ENCODE measurements at places on chromosomes 11 and 22.

GRCh38 chr11:32316232-32316631, 119.1 kb downstream of the WT1 start:
- DNase-seq: no peak

DNA sequence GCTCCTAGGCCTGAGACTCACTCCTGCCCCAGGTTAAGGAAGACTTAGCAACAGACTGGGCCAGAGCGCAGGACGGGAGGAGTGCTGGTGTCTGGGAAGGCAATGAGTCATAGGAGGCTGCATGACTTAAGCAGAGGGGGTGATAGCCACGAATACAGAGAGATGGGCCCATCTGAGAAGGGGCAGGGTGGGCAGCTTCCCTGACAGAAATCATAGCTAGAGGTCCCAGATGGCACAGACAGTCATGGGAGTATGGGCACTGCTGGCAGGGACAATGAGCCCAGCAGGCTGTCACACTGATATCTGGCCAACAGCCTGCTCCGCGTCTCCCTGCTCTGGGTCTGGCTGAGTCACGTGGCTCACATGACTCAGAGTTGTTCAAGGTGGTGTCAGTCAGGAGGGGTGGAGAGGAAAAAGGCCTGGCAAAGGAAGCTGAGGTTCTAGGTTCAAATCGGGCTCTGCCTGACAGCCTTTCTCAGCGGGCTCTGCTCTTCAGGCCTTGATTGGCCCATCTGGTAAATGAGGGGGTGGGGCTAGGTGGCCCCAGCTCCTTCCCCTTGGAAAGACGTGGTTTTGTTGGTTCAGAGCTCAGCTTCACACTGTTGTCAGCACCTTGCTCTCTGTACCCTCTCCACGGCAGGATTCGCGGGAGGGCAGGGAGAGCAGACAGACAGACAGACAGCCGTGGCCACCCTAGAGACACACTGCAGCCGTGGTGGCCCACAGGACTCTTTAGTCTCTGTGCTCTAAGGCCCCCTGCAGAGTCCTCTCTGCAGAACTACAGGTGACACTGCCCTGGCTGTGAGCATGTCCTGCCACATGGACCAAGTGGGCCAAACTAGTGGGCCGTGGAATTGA, 47.8 kb downstream of the DBX1 start:
- DNase-seq: peak; percentile 81

- no peak for DNase-seq
Measured at GRCh38 chr11:123393312-123393927, 36.6 kb upstream of the GRAMD1B start.

- DNase-seq: no peak
Measured at GRCh38 chr11:12013781-12014180, 5.4 kb upstream of the DKK3 start.

DNA sequence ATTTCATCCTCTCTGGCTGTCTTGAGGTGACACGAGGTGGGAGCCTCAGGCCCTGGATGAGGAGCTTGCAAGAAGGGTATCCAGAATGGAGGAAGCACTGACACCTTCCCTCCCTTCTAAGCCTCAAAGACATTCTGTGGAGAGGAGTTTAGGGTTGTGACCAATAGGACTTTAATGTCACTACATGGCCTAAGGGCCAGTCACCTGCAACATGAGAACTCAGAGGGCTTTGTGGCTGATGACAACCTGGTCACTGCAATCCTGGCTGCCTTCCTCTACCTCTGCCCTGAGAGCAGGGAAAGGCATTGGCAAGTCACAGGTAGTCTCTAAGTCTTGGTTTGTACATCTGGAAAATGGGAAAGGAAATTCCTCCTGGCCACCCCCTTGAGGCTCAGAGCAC, 33.7 kb downstream of the PISD start:
- DNase-seq: no peak

DNA sequence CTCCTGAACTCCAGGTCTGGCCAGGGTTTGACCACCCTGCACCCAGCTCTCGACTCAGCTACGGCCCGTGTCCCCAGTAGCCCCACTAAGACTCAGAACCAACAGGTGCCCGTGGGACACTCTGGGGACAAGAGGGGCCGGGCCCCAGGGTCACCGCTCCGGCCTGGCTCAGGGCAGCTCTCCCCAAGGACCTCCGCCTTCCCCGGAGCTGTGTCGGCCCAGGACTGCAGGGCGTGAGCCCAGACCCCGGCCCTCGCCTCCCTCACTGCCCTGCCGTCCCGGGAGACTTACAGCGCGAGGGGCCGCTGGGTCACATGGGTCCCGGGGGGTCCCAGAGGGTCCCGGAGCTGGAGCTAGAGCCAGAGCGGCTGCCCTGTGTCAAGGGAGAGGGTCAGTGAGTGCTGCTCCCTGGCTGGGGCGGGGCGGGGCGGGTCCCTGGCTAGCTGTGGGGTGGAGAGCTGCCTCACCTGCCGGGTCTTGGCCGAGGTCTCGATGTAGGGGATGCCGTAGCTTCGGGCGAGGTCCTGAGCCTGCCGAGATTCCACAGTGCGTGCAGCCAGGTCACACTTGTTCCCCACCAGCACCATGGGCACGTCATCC, 2.3 kb downstream of the HRAS start:
- no peak for DNase-seq

DNA sequence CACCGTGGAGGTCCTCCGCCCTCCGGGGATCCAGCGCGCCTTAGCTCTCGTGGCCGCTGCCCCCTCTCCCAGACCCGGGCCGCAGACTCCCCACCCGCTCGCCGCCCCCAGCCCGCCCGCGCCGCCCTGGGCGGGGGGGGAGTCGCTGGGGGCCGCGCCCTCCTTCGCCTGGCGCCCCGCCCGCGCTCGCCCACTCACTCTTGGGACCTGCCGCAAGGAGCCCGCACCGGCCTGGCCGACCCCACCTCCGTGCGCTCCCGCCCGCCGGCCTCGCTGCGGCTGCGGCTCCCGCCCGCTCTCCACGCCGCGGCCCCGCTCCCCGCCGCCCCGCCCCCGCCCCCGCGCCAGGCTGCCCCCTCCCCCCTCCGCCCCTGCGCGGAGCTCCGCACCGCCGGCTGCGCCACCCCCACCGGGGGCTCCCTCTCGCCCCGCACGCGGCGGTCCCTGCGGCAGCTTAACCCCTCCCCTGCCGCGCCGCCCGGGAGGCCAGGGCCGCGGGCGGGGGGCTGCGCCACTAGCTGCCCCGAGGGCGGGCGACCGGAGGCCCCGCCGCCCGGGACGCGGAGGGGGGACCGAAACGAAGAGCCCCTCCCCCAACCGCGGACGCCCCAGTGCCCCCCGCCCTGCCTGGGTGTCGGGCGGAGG, 724 bp upstream of the RASGRP2 start:
- DNase-seq: no peak

DNA sequence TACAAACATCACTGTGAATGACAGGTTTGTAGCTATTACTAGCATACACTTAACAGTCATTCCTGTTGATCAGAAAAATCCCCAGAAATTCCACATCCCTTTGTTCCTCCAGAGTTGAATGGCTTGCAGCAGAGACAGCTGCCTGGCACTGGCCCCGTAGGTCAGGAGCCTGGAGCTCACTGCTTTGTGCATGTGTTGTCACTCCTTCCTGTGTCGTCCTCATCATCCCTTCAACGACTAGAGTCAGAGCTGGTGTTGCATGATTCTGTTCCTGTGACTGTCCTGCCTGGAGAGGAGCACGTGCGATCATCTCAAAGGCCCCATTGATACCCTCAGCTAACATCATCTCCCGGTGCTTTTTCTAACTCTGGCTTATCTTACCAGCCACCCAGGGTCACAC, 58.3 kb downstream of the LDLRAD3 start:
- no peak for DNase-seq

GRCh38 chr22:37012262-37012904, 6.9 kb downstream of the TST start:
- DNase-seq: no peak

DNA sequence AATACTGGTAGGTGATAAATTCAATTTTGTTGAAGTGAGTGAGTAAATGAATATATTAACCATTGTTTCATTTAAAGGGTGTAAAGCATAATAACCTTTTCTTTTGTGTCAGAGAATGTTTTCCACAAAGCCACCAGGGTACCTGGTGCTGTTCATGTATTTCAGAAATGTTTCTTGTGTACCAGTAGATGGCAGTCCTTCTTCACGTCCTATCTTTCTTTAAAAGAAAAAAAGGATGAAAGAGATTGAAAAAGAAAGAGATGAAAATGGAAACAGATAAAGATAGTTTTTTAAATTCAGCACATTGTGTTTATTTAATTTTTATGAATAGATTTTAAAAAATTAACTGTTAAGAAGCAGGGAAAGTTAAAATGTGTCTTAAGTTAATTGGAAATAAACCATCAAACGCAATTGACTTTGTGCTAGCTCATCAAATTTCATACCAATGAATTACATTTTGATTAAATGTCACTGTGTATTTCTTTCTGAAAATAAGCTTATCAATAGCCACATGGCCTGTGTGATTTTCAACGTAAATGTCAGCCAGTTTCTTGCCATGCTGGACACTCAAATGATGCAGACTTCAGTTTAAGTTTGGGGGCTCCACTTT, 65.5 kb upstream of the CHORDC1 start:
- DNase-seq: no peak

- no peak for DNase-seq
Measured at GRCh38 chr22:41271787-41272186, 14.2 kb downstream of the RANGAP1 start.

GRCh38 chr11:84855508-84856245, 771.5 kb downstream of the DLG2 start:
- DNase-seq: peak; percentile 71

DNA sequence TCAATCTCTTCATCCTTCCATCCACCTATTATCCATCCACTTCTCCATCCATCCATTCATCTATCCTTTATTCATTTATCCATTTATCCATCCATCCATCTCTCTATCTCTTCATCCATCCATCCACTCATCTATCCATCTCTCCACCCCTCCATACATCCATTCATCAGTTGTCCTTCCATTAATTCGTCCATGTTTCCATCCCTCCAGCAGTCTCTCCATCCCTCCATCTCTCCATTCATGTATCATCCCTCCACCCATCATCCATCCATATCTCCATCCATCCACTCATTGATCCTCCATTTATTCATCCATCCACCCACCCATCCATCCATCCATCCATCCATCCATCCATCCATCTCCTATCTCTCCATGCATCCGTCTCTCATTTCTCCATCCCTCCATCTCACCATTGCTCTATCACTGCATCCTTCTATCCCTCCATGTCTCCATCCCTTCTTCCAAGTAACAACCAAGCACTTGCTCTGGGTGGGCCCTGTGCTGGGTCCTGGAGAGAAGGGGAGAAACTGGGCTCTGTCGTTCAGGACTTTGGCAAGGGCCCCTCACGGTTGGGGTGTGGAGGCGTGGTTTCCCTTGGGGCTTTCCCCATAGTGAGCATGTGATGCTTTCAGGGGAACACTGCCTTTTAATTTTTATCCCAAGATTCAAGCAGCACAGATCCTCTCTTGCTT, 43.3 kb downstream of the SMIM38 start:
- no peak for DNase-seq

DNA sequence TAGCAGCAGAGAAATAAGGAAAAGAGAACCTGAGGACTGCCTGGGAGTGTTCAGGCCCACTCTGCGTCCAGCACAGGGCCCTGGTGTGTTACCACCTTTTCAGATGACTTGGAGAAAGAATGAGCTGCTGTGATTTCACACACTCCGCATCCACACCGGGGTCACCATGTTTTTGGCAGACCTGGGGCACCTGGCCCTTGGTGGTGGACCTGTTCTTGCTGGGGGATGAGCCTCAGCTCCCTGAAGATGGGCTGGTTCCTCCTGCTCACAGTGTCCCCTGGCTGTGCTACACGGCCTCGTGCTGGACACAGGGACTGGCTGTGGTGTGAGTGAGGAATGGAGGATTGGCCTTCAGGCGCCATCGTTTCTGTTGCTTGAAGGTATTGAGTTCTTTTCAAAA, 1381.4 kb downstream of the TBC1D22A start:
- DNase-seq: no peak

DNA sequence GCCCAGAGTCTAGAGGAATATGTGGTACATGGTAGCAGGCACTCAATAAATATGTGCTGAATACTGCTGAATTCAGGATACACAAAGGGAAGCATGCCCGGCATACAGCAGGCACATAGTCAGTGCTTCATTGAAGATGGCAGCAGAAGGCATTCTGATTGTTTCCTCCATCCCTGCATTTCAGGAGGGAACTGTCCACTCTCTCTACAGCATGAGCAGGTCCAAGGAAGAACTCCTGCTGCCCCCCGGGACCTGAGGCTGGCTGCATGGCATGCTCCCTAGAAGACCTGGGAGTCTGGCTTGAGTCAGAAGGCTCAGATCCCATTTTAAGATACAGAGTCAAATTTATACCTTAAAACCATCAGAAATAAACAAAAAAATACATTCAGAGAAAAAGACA, 319.3 kb upstream of the NARS2 start:
- no peak for DNase-seq

- no peak for DNase-seq
Measured at GRCh38 chr11:35486446-35486845, 39.0 kb downstream of the PAMR1 start.

DNA sequence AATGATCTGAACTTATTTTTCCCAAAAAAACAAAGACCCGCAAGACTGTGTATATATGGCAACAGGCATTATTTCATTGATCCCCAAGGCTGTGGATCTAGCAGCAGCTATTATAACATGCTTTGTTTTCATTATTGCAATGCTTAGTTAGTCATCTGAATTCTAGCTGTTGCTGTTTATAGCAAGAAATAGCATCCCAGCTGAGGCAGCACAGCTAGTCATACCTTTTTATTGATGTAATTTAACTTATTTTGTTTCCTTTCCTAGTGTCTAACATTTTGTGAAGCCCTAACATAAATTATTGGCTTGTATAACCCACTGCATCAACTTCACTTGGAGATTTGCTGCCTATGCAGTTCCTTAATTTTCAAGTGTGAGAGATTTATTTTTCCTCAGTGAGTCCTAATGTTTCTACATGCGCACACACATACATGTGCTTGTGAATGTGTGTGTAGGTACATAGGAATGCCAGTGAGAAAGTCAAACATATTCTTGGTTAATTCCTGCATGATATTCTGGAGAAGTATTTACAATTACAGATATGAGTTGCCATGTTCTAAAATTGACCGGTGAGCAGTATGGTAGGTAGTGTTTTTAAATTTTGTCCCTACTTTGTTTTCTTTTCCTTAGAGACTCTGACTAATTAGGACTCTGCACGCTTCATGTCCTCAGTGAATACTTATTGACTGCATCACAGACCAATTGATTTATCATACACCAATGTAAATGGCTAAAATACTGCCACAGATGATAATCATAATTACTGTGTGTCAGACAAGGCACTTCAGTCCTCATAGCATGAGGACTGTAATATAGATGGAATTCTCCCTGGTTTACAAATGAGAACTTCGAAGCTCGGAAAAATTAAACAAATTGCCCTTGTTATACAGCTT, 119.3 kb downstream of the WNT11 start:
- DNase-seq: no peak

GRCh38 chr11:126628450-126628789, 272.9 kb downstream of the ST3GAL4 start:
- DNase-seq: no peak

DNA sequence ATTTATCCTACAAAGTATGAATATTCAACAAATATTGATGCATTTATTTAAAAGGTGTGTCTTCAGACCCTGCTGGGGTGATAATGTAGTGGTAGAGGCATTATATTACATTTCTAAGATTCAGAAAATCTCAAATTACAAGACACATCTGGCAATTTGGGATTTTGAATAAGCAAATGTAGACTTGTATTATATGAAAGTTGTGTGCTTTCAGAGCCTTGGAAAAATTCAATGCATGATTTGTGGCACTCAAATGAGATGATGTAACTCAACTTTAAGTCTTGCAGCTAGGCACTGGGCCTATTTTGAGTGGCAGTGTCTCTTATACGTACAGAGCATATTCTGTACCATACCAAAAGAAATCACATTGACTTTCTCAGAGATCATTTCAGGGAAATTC, 214.4 kb downstream of the ETS1 start:
- no peak for DNase-seq

Data from fibroblast of skin of left quadriceps (primary cell).